NCI-H2081 treated with DMSO at 0.1 percent for 48 hours (cell line): ENCODE measurements at places on chromosomes 6 and 20.

DNA sequence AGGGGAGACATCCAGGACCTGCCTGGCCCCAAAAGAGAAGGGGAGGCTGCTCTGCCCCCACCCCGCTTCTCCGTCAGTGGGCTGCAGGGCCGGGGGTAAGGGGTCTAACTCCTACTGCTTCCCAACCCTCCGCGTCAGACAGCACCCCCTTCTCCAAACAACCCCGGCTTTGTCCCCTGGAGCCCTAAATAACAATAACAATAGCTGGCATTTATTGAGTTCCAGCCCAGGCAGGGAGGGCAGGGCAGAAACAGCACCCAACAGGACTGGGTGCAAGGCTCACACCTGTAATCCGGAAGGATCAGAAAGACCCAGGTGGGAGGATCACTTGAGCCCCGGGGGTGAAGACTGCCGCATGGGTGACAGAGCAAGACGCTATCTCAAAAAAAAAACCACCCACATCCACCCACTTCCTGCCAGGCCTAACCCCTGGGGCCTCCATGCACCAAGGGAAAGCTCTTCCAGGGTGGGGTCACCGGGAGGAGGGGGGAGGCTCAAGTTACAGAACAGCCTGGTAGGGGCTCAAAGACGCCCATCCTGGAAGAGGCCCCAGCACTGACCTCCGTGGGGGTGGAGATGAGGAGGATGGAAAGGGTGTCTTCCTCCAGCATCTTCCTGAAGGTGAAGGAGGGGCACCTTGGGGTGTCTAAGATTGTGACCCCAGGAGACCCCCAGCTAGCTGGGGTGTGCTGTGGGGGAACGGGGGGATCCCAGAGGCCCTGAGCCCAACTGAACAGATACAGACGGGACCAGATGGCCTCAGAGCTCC lies 1.3 kb upstream of the FNDC11 start:
- DNase-seq, result no peak

- no peak for DNase-seq
These were observed 8.7 kb downstream of the LAMA5 start for GRCh38 chr20:62358171-62359042.

DNA sequence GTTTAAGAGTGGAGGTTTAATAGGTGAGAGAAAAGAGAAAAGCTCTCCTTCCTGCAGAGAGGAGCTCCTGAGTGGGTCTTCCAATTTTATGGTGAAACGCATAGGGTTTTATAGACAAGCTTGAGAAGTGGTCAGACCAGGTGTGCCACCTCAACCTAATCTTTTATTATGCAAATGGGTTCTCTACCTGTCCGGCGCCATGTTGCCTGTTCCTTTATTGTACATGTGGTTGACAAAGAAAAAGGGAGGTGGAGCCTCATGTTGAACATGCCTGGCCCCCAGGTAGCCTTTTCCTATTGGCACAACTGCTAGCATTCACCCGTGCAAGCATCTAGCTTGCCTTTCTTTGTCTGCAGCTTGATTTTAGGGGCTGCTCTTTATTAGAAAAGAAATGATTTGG lies 115.9 kb upstream of the F13A1 start:
- DNase-seq, result no peak

- DNase-seq, result no peak
These were observed 11.6 kb downstream of the CST3 start for GRCh38 chr20:23626040-23626620.

DNA sequence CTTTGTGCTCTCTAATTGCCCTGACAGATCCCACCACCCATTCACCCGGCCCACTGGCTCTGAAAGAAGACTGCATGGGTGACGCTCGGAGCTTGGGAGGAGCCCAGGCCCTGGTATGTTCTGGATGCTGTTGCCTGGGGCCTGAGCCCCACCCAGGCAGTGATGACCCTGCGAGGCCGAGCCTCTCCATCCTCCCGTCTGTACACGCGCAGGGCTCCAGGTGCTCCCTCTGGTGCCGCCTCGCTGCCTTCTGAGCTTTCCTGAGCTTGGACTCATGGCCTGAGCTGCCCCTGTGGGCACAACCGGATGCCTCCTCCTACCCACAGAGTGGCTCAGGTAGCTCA lies 61.2 kb downstream of the STK35 start:
- no peak for DNase-seq
